Left lung (tissue), 14 donors: ENCODE measurements at places on chromosomes 11 and 22.

- peak; percentile 28 for DNase-seq
These were observed 13.4 kb downstream of the VWCE start for GRCh38 chr11:61281581-61282250.

GRCh38 chr11:26757995-26758394 is 36.1 kb upstream of the SLC5A12 start:
- no peak for DNase-seq

DNA sequence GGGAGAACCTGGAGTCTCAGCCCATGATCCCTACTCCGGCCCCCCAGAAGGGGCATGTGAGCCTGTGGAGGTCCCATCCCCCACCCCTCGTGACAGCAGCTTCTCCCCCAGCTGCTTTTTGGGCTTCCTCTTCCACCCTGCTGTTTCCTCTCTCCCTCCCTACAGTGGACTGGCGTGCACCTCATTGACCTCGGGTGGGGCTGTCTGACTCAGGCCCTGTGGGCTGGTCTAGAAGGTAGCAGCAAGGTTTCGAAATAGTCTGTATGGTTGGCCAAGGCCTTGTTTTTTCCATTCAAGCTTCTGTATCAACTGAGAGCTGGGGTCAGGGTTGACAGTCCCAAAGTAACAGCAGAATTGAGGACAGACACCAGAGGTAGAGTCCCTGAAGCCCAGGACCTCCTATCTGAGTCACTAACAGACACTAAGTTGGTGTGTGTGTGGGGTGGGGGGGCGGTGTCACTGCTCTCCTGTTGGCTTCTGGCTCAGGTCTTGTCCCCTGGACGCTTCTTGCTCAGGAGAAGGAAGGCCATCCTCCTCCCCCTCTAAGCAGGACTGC is 7.7 kb downstream of the SLC37A2 start:
- DNase-seq: peak; percentile 90

DNA sequence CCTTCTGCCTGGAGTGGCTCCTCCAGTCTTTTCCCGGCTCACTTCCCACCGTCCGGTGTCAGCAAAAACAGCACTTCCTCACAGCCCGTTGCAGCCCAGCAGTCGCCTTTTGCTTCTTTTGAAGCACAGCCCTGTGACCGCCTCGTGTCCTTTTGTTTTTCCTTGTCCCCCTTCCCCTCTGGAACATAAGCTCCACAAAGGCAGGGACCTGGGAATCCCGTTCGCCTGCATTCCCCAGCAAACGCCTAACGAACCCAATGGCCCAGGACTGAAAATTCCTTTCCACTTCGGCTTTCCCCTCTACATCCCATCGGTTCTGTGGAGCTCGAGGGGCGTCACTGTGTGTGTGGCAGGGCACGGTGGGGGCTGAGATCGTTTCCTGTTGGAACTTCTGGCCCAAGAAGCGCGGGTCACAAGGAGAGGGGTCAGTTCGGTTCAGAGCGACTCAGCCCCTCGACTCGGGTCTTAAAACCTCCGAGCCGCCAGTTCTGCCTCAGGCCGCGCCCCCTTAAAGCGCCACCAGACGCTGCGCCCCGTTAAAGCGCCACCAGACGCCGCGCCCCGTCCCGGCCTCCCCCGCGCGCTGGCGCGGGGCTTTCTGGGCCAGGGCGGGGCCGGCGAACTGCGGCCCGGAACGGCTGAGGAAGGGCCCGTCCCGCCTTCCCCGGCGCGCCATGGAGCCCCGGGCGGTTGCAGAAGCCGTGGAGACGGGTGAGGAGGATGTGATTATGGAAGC is 841 bp downstream of the RIC8A start:
- peak; percentile 87 for DNase-seq

- no peak for DNase-seq
These were observed 4.7 kb upstream of the LGR4 start for GRCh38 chr11:27477243-27477642.

DNA sequence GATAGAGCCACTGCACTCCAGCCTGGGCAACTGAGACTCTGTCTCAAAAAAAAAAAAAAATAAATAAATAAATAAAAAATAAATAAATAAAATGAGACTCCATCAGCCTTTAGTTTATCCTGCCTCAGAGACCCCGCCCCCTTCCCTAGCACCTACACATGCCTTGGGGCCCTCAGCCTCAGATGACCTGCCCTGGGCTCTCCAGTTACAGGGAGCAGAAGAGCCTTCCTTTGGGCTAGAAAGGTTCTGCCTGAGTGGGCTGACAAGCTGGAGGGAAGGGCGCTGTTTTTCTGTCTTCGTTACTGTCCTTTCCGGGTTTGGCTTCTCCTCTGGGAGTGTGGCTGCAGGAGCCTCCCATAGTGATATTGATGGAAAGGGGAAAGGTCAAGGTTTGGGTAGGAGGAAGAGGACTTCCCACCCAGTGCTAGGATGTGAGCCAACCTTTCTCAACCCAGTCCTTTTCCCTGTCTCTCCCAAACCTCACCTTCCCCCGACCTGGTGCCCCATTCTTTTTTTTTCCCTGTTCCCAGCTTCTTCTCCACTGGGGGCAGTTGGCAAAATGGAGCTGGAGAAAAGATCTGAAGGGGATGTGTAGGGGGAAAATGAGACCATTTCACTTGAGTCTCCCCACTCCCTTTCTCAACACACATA is 1.5 kb upstream of the SF3B2 start:
- DNase-seq: no peak

DNA sequence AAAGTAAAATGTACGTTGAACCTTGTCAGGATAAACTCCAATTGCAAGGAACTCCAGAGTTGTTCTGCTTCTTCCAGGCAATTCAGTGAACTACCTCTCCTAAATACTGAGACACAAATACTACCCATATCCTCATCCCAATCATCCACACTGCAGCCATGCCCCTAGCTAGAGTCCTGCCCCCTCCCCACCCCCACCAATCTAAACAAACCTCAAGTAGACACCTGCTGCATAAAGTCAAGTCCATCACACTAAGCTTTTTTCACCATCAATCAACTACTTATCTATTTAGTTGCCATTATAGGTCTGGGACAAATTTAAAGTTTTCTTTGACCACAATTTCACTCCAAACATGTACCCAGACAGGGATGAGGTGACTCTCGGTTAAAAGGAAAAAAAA is 93.2 kb upstream of the APOA1 start:
- DNase-seq: no peak

DNA sequence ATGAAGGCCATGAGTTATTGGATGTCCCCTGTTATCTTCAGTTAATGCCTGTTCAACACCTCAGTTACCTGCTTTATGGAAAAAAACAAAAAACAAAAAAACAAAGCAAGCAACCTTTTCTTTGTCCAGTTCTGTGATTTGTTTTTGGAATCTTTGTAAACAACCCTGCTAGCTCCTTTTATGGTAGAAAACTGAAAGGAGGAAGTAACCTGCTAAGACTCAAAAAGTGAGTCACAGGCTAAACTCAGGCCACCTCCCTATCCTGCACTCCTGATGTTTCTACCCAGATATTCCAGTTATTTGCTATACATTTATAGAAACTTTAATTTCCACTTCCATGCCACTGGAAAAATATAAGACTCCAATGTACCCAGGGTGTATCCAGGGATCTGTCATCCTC is 20.6 kb upstream of the TLCD5 start:
- no peak for DNase-seq

GRCh38 chr11:134800130-134800529 is 388.1 kb upstream of the B3GAT1 start:
- DNase-seq: no peak
